Right lung (tissue), 10 donors: ENCODE measurements at places on chromosomes 1 and 21. TPM values are rescaled to one million over a fixed set of nuclear protein-coding genes. Genes with fewer than 3 reads are reported as not detected.
A peak's percentile ranks its signal among the peaks of the same experiment; 100 is the strongest.

GRCh38 chr1:245986404-245987218 lies 520.5 kb downstream of the SMYD3 start:
- peak; percentile 57 for DNase-seq

- DNase-seq = no peak
Observed at GRCh38 chr1:237760951-237761350, 129.8 kb downstream of the ZP4 start.

DNA sequence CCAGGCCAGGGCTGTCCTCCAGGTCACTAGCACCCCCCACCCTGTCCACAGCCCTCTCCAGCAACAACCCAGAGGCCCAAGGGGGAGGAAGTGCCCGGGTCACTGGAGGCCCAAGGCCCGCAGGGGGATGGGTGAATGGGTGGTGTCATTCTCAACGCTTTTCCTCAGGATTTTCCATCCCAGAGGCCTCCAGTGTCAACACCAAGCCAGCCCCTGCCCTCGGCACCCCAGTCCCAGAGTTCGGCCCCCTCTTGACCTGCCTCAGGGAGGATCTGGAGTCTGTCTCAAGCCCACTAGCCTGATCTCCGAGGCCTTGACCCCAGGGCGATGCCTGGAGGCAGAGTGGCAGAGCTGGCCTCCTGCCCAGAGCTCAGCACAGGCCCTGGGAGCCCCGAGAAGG lies 5.1 kb downstream of the TMEM82 start:
- DNase-seq = no peak

GRCh38 chr1:202164271-202165037 lies 4.1 kb upstream of the PTPN7 start:
- no peak for DNase-seq

DNA sequence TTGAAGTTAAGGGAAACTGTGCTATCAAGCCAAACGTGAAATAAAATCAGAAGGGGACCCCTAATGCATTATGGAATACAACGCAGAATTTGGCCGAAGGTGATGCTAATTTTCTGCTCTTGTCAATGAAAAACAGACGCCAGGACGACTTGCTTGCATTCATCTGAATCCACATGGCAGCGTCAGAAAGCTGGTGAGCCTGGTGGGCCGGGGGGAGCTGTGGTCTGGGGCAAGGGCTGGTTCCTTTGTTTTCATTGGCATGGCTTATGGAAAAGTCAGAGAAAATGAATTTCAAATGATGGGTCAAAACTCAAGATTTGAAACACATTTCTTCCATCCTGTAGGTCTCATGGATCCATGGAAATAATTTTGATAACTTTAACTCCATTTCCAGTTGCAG lies 86.4 kb upstream of the RUNX1 start:
- DNase-seq = no peak

- no peak for DNase-seq
Observed at GRCh38 chr1:8293641-8294169, 24.2 kb upstream of the SLC45A1 start.

GRCh38 chr1:54460351-54460750 lies 54.2 kb upstream of the SSBP3 start:
- no peak for DNase-seq

DNA sequence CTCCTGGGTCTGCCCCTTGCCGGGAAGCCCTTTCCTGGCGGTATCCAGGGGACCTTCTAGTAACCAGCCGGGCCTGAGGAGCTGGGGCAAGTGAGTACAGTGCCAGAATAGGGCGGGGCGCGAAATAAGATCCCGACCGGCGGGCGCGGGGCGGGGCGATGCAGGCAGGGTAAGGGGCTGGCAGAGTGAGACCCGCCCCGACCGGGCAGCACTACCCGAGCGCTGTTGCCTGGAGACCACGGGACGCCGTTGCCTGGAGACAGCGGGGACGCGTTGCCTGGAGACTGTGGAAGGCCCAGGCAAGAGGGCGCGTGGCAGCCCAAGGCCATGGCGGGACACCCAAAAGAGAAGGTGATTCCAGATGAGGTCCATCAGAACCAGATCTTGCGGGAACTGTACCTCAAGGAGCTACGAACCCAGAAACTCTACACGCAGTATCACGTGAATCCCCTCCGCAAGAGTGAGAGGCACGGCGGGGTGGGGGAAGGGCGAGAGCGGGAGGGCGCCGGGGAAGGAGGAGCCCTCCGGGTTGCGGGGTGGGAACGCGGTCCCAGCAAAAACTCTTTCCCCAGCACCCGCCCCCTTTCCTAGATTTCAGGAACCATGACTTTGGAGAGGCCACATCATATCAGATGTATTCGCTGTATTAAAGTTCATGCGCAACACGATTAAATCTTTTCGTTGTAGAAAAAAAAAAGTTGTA lies 24.3 kb downstream of the EBNA1BP2 start:
- DNase-seq = peak; percentile 82

GRCh38 chr1:177857285-177857684 lies 112.6 kb downstream of the SEC16B start:
- DNase-seq = no peak

DNA sequence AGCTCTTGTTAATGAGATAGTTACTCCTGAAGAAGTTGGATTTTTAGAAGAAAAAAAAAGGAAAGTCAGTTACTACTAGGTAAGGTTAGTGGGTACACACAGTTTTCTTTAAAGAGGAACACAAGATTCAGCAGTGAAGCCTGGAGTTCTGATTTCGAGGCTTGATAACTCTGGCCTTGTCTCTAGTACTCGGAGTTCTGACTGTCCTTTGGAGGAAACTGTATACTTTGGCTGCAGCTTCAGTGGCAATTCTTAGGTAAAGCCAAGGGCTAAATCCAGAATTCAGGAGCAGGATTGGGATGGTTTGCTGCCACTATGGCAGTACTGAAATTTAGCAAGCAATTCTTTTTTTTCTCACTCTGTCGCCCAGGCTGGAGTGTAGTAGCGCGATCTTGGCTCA lies 9.2 kb downstream of the ACADM start:
- DNase-seq = no peak

The NEK2 gene
- polyA plus RNA-seq = 14.1 TPM

DNA sequence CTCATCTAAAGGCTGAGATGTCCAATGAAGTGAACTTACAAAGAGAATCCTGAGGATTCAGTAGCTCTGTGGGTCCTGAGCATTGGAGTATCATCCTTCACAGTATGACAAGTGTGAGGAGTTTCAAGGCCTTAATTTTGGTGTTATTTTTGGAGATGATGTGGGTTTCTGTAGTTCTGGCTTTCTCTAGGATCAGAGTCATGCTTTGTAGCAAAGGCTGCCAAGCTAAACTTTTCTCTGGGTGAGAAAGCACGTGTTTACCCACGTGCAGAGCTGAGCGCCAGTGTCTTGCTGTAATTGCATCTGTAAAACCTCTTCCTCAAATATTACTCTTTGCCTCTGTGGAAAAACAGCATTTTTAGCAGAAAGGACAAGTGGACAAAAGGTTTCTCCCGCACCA lies 387.8 kb upstream of the LYPLAL1 start:
- no peak for DNase-seq

The FMO2 gene
- polyA plus RNA-seq = 12.9 TPM

DNA sequence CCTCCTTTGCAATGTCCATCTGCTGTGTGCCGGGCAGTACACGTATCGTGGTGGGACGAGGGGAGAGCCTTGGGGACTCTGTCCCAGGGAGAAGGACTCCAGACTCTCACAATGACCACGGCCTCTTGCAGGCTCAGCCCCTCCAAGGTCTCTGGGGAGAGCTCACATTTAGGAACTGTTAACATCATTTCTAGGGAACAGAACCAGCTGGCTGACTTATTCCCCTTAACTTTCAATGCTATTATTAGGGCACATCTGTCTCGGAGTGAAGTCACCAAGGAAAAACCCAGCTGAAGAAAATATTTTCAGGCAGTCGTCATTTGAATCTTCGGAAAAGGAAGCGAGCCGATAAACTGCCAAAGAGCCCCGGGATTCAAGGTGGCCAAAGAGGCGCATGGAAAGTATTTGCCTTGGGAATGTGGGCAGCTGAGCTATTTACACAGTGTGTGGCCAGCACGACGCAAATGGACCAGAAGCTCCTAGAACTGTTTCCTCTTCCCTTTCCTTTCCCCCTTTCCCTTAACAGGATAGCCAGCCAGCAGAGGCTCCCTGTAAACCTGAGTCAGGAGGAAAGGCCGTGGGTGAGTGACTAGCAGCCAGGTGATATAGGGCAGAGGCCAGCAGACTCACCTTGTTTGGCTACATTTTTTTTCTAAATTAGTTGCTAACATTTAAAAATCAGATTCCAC lies 74.5 kb downstream of the ITPKB start:
- no peak for DNase-seq

GRCh38 chr1:116902027-116902426 lies 7.7 kb upstream of the PTGFRN start:
- no peak for DNase-seq
